GM12891 (cell line): ENCODE measurements at places on chromosomes 4 and X.

- no peak for DNase-seq
Measured at GRCh38 chr4:22246847-22247246, 269.0 kb downstream of the ADGRA3 start.

GRCh38 chr4:6308899-6309643 is 39.4 kb downstream of the WFS1 start:
- DNase-seq = no peak

DNA sequence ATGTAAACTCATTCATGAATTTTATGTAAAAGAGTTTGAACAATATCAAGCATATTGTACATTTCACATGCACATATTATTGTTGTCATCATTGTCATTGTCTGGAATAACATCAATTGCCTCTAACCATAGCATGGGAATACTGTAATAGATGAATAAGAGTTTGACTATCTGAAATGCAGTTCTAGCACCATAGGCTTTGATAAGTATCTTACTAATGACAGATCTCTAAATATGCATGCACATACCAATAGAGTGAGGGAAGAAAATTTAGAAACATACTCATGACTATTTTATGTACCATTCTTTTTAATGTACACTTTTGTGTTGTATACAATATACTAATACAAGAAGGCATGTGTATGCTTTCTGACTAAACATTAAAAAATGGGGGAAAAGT is 161.6 kb upstream of the SPRY1 start:
- DNase-seq = no peak

GRCh38 chr4:158667651-158668198 is 4.0 kb downstream of the C4orf46 start:
- DNase-seq = peak; percentile 15

GRCh38 chr4:184382189-184382846 is 92.0 kb downstream of the IRF2 start:
- DNase-seq = no peak

DNA sequence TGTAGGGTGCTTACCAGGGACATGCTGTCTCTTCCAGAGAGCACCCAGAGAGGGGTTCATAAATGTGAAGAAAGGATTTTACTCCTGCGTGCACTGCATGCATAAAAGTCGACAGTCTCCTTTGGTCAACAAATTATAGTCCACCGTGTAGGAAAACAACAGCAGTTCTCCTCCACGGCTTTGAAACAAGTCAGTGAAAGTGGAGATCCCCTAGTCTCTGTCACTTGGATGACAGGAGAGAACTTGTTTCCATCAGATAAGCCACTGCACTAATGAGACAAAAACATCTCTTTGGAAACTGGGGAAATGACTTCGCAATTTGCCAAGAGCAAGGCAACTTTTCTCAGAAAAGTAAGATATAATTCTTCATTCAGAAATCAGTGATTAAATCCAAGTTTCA is 9.7 kb downstream of the UNC5C start:
- no peak for DNase-seq

DNA sequence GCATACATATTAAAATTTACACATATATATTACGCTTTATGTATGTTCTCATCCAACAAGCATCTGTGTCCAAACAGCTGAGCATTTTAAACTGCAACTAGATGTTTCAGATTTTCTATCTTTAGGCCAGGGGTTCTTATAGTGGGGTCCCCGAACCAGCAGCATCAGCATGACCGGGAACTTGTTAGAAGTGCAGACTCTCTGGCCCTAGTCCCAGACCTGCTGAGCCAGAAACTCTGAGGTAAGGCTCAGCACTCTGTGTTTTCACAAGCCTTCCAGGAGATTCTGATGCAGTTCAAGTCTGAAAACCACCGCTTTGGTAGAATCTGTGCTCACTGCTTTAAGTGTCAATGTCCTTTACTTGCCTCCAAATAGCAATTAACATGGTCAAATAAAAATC is 266.2 kb upstream of the CASK start:
- DNase-seq = no peak

DNA sequence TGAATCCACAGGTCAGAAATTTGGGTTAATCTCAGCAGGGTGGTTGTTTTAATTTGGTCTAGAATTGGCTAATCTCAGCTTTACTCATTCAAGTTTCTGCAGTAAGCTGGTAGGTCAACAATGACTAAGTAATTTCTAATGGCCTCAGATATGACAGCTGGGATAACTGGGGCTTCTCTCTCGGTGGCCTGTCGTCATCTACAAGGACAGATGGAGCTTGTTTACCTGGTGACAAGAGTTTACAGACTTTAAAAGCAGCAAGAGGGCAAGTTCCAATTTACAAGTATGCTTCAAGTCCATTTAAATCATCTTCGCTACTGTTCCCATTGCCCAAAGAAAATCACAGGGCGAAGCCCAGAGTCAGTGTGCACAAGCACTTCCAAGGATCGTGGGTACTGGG is 453.9 kb downstream of the PDHA2 start:
- no peak for DNase-seq

DNA sequence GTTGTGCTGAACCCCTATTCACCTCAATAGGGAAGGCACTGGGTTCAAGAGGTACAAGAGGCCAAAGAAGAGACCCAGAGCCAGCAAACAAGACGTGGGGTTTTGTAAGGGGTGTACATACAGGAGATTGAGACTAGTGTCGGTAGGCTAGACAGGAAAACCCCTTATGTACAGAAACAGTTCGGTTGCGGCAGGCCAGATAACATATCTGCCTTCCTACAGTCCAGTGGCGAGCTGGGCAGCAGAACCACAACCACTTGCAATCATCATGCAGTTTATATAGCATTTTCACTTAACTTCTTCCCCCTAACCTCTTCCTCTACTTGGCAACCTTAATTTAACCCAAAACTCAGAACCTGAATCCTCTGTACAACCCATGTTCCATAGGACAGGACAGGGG is 422.2 kb downstream of the PDHA2 start:
- no peak for DNase-seq

GRCh38 chrX:10157032-10157341 is 212 bp downstream of the CLCN4 start:
- DNase-seq = no peak
